ENCODE measurements at places on chromosomes 16 and 17. TPM values are rescaled to one million over a fixed set of nuclear protein-coding genes. Genes with fewer than 3 reads are reported as not detected.

- DNase-seq, result no peak
These were observed 24.4 kb downstream of the SCNN1G start for GRCh38 chr16:23206986-23207385.

DNA sequence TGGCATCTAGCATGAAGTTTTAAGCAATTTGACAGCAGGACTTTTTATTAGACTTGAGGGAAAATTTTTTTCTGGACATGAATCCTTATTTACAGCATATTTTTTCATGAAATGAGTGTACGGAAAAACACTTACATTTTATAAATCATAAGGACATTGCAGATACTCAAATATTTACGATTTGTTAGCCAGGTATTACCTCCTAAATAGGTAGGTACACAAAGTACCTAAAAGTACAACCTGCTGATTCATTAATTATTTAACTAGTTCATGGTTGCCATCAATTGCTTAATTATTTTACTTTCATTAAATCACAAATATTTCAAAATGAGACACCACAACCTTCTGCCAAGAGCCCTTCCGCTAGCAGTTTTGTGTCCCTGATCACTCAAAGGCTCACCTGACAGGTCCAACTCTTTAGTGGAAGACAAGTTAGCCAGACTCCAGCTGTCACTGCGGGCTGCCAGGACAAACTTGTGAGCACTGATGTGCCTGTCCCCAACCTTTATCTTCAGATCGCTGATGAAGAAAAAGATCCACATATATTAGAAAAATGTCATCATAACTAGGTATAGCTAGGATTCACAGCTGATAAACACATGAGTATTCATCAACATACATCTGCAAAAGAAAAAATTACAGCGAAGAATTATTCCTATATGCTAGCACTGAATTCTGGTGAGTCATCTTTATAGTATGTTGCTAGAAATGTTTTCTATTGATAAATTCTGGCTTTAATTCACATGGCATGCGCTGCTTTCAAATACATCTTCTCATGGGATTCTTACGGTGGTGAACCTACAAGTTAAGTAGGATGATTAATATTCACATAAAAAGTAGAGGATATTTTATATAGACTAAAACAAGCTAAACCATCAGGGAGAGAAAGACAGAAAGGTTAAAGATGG is 28.2 kb downstream of the ANKFY1 start:
- no peak for DNase-seq

- no peak for DNase-seq
These were observed 167.9 kb upstream of the MAF start for GRCh38 chr16:79768276-79768970.

- no peak for DNase-seq
These were observed 2.6 kb upstream of the FDXR start for GRCh38 chr17:74875155-74875976.

- DNase-seq, result no peak
These were observed 91.4 kb upstream of the GSE1 start for GRCh38 chr16:85521552-85522307.

GRCh38 chr17:4090898-4091297 is 51.9 kb downstream of the ZZEF1 start:
- DNase-seq, result no peak

GRCh38 chr17:32828822-32829221 is 48.1 kb downstream of the MYO1D start:
- DNase-seq, result no peak

DNA sequence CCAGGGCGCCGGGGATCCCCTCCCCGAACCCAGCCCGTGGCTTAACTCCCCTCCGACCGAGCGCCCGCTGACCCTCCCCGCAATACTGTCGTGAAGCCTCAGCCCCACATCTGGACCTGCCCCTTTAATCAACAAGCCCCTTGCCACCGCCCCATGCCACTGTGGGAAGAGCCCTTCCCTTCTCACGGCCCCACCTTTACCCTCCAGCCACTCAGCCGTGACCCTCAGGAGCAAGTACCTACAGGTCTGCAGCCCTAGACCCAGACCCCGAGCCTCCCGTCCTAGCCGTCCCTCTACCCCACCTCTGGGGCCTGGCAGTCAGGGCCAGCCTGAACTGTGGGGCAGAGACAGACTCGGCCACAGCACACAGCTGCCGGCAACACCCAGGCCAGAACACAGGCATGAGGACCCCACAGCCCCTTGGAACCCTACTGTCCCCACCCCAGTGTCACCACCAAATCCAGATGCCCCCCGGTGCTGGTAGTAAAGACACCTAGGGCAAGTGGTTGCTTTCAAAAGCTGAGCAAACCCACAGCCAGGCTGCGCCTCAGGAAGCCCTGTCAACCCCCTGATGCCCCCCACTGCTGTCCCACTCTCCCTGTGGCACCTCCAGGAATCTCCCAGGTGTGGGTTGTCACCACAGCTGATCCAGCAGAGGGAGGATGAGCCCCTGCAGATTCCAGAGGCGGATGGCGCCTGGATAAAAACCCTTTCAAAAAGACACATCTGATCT is 1.4 kb downstream of the NXPH3 start:
- DNase-seq, result no peak

DNA sequence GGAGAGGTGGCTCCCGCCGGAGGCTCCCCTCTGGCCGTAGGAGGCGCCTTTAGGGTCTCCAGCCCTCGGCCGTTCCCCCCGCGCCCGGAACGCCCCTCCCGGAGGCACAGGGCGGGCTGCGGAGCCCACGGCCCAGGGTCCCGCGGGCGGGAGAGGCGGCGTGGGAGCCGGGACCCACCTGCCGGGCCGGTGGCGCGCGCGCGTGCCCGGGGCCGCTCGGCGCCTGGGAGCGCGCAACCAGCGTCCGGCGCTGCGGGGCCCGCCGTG is at the start of gene MIF4GD:
Gene MIF4GD (minus strand): TSS at position 266 of the 267 bp plus-strand sequence. CDS start 1,036 bp downstream, outside the sequence.
- no peak for DNase-seq

DNA sequence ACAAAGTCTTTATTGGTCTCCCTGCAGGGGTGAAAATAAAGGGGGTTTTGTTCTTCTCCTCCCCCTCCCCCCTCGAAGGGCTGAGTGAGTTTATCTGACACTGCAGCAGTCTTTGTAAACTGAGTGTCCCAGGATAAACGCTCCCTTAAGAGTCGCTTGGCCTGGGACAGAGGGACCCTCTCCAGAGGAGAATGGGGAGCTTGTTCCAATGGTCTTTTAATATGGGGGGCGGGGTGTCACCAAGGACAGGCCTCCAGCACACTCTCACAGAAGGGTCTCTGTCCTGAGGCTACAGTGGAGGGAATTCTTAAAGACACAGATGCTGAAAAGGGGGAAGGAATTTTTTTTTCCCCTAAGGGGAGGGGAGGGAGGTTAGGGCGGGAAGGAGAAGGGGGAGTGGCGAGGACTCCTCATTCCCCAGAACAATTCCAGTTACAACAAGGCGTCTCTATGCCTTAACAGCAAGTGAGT is 455.5 kb downstream of the SOX9 start:
- no peak for DNase-seq

- no peak for DNase-seq
These were observed 13.4 kb downstream of the PDK2 start for GRCh38 chr17:50108556-50108955.

GRCh38 chr16:78684655-78685375 is 585.4 kb downstream of the WWOX start:
- DNase-seq, result no peak

- no peak for DNase-seq
These were observed 2.4 kb upstream of the MED13 start for GRCh38 chr17:62067165-62068145.

DNA sequence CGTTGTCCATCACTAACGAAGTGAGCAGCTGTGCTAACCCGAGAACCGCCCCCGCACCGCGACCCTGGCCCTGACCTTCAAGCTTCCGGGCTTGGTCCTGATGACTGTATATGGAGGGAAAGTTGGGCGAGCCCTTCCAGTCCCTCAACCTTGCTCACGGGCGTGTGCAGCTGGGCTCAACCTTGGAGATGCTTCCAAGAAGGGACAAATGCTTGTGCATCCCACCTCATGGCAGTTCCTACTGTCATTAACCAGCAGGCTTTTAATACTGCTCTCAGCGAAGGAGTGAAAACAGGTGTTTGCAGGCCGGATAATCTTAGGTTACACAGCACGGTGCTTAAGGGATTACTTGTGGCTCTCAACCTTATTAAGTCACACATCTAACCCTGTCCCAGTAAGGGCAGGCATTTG is 33.5 kb downstream of the SRL start:
- no peak for DNase-seq

DNA sequence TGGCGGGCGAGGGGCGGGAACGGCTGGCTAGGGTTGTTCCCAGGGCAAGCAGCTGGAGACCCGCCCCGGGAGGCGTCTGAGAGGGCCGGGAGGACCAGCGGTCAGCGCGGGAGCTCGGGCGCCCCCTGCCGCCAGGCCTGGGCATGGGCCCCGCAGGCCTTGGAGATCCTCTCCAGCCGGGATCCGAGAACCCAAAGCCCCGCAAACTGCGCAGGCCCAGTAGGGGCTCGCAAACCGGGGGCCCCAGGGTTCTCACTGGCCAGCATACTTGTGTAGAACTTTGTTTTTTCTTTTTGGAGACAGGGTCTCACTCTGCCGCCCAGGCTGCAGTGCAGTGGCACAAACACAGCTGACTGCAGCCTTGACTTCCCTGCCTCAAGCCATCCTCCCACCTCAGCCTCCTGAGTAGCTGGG is 20.8 kb upstream of the ZNF423 start:
- DNase-seq, result peak; percentile 89

DNA sequence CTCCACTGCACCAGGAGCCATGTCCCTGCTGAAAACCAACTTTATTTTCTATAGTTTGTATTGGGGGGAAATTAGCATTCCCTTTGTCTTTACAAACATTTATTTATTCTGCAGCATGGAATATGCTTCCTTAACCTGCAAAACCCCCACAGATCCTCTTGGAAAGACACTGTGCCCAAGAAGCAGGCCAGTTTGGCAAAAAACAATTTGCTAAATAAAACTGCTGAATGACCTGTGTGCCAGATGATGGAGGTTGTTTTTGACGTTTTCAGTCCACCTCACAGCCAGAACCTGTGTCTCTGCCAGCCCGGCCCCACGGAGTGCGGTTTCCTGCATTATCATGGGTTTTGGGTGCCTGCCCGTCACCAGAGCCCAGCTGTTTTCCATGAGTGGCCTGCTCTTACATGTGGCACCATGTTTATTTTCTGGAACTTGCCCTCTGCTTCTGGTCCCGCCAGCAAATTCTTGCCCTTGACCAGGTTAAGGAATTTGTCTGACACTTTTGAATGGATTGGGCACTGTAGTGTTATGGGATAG is 26.4 kb downstream of the ORC6 start:
- DNase-seq, result no peak

- DNase-seq, result no peak
These were observed 232.5 kb upstream of the ZFHX3 start for GRCh38 chr16:73280388-73280787.

GPT2 gene
- total RNA-seq, result 47.8 TPM

MT1A gene
- total RNA-seq, result not detected

ARHGAP27 gene
- total RNA-seq, result 56.2 TPM

ETV4 gene
- 28.2 TPM for total RNA-seq

KRT31 gene
- not detected for total RNA-seq

SLFN14 gene
- total RNA-seq, result not detected

ADCY7 gene
- 16.8 TPM for total RNA-seq

Measured in type B pancreatic cell (in vitro differentiated cells).